ENCODE measurements at places on chromosomes 3 and 15.

GRCh38 chr3:174438501-174439145 lies 420.5 kb upstream of the NAALADL2 start:
- no peak for DNase-seq

DNA sequence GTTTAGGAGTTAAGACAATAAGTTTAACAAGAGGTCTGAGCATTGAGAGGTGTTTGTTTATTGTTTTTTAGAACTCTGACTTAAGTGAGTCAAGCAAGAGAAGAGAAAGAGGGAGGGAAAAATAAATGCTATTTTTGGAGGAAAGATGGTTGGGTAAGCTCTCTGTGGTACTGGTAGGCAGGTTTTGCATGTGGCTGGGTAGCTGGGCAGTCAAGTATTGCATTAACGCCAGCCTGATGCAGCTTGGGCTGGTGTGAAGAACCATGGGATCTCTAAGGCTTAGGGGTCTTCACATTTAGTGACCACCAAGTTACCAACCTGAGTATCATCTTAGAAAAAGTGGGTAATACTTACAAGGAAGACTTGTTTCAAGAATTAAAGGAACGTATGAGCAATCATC lies 534.5 kb upstream of the SEMA6D start:
- no peak for DNase-seq

DNA sequence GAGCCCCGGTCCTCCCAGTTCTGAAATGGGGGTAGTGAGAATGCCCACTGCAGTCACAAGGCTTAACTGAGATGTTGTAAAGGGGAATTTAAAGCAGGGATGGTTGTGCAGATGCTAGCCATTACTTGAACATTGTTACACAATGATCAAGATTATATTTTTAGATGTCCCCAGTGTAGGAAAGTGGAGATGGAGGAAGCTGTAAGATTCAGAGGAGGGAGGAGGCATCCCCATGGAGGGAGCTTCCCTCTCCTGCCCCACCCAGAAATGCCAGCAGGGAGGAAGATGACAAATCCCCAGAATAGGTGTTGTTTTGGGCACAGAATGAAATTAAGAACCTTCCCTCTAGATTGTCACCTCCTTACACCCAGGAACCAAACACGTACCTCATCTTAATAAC lies 46.1 kb downstream of the EFCAB12 start:
- DNase-seq: no peak

DNA sequence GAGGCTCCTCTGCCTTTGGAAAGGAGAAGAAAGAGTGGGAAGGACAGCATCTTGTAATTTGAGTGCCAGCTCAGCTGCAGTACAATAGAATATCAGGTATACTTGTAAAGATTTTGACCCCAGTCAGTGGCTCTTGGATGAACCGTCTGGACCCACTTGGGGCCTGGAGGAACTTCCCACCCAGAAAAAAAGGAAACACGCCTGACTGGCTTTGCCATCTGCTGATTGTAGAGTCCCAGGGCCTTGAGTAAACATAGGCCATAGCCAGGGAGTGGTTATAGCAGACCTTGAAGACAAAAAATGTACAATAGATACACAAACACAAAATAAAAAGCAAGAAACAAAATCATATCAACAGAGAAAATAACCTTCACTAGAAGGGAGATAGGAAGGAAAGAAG lies 112.1 kb downstream of the GOLIM4 start:
- no peak for DNase-seq

DNA sequence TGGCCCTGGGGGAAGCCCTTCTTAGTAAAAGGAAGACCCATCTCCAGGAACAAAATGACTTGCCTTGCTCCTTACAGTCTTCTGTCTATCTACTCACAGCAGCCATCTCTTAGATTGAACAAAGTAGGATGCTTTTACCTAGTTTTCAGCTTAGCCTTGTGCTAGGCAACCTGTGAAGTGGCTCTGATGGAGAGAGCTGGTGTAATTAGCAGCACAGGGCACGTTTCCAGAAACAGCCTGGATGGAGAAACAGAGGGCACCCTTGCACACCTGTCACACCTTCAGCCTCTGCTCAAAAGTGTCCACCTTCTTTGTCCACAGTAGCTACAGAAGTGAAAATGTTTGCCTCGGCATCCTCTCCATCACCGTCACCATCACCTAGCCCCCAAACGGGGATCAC lies 292.9 kb downstream of the RORA start:
- no peak for DNase-seq

- no peak for DNase-seq
These were observed 5.2 kb upstream of the IMPG2 start for GRCh38 chr3:101325393-101326134.

- no peak for DNase-seq
These were observed 34.8 kb upstream of the MCTP2 start for GRCh38 chr15:94196531-94196930.

All from HS-27A (cell line).